ENCODE measurements at places on chromosomes 13 and 19. TPM values are rescaled to one million over a fixed set of nuclear protein-coding genes. Genes with fewer than 3 reads are reported as not detected.

- H3K4me1 ChIP-seq, result peaks cover 58% of the 10 kb centered on the region
- no peaks in the 10 kb centered on the region for H3K27me3 ChIP-seq
- no peak overlapping the region for H3K4me3 ChIP-seq
- H3K27ac ChIP-seq, result peak overlapping the region; percentile 95
- no peaks in the 10 kb centered on the region for H3K36me3 ChIP-seq
- DNase-seq, result no peak
Observed at GRCh38 chr19:13063461-13064091, 39.1 kb downstream of the LYL1 start.

GRCh38 chr13:102974317-102975087 is 91.7 kb downstream of the SLC10A2 start:
- no peak overlapping the region for H3K4me3 ChIP-seq
- no peak for DNase-seq
- no peaks in the 10 kb centered on the region for H3K4me1 ChIP-seq

GRCh38 chr19:33997690-33998089 is 174.6 kb upstream of the LSM14A start:
- no peaks in the 10 kb centered on the region for H3K27me3 ChIP-seq
- DNase-seq, result no peak
- H3K4me1 ChIP-seq, result no peaks in the 10 kb centered on the region

DNA sequence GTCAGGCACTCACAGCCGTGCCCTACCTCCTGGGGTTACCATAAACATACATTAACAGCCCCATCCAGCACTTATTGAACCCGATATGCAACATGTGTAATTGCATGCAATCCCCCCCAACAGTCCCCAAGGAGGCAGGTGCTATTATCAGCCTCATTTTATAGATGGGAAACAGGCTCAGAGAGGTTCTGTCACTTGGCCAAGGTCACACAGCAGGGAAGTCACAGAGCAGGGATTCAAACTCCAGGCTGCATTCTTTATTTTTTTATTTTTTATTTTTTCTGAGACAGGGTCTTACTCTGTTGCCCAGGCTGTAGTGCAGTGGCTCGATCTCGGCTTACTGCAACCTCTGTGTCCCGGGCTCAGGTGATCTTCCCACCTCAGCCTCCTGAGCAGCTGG is 38.4 kb upstream of the TNFAIP8L1 start:
- no peak for DNase-seq
- H3K4me1 ChIP-seq, result no peaks in the 10 kb centered on the region
- peaks cover 10% of the 10 kb centered on the region for H3K27me3 ChIP-seq
- H3K27ac ChIP-seq, result no peak overlapping the region

DNA sequence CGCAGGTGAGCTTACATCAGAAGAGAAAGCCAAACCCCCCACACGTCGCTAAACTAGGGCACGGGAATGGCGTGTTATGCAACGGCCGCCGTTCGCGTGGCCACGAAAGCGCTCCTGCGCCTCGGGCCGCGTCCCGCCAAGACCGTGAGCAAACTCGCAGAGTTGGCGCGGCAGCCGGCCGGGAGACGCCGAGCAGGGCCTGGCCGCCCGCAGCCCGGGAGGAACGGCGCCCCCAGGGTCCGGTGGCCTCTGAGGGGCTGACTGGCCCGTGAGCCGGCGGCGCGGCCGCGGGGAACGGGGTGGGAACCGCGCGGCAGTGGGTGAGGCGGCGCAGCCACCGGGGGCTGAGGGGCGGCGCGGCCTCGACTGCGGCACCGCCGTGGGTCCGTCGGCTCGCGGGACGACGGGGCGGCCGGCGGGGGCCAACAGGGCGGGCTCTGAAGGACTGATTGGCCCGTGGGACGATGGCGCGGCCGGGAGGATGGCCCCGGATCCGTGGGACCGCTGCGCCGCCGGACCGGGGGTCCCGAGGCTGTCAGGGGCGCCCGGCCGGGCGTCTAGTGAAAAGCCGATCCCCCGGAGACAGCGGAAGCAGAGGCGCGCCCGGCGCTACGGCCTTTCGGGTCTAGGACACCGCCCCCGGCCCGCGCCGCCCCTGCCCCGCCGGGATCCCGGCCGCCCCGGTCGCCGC is 903 bp downstream of the LATS2 start:
- H3K36me3 ChIP-seq, result no peaks in the 10 kb centered on the region
- peak; percentile 17 for DNase-seq
- peak overlapping the region; percentile 99 for H3K4me3 ChIP-seq
- H3K4me1 ChIP-seq, result no peaks in the 10 kb centered on the region

GRCh38 chr19:7867092-7867844 is 6.9 kb downstream of the PRR36 start:
- no peak for DNase-seq
- H3K27ac ChIP-seq, result no peak overlapping the region
- no peak overlapping the region for H3K4me3 ChIP-seq
- no peaks in the 10 kb centered on the region for H3K27me3 ChIP-seq
- H3K36me3 ChIP-seq, result no peaks in the 10 kb centered on the region
- no peaks in the 10 kb centered on the region for H3K4me1 ChIP-seq

- no peak overlapping the region for H3K4me3 ChIP-seq
- no peaks in the 10 kb centered on the region for H3K27me3 ChIP-seq
- no peaks in the 10 kb centered on the region for H3K36me3 ChIP-seq
Observed at GRCh38 chr19:33429891-33430673, 56.6 kb downstream of the CEBPG start.

- no peak overlapping the region for H3K4me3 ChIP-seq
- no peak overlapping the region for H3K27ac ChIP-seq
- no peak for DNase-seq
- H3K36me3 ChIP-seq, result no peaks in the 10 kb centered on the region
Observed at GRCh38 chr13:50011461-50011860, 3.8 kb upstream of the KCNRG start.

- H3K4me1 ChIP-seq, result no peaks in the 10 kb centered on the region
- no peak for DNase-seq
- H3K36me3 ChIP-seq, result no peaks in the 10 kb centered on the region
- no peaks in the 10 kb centered on the region for H3K27me3 ChIP-seq
- no peak overlapping the region for H3K27ac ChIP-seq
- no peak overlapping the region for H3K4me3 ChIP-seq
Observed at GRCh38 chr13:99382428-99383133, 75.4 kb upstream of the GPR183 start.

DNA sequence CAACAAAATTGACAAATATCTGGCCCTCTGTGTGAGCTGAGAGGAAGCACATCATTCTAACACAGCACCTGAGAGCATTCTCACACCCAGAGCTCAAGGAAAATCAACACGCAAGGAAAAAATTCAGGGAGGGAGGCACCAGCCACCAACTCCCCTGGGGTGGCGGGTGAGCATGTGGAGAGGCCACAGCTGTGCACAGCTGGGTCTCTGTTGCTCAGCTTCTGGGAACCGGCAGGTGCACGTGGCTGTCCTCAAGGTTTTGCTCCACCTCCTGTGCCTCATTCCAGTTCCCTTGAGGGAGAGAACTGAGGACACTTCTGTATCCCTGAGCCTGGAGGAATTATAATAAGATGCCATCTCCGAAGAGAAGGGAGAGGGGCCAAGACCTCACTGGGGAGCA is 134.0 kb downstream of the USP12 start:
- no peak overlapping the region for H3K27ac ChIP-seq
- no peaks in the 10 kb centered on the region for H3K4me1 ChIP-seq
- no peaks in the 10 kb centered on the region for H3K27me3 ChIP-seq
- H3K4me3 ChIP-seq, result no peak overlapping the region
- DNase-seq, result no peak

- H3K27ac ChIP-seq, result no peak overlapping the region
- H3K27me3 ChIP-seq, result no peaks in the 10 kb centered on the region
- H3K36me3 ChIP-seq, result no peaks in the 10 kb centered on the region
Observed at GRCh38 chr19:40084948-40085347, 5.8 kb downstream of the ZNF780A start.

DNA sequence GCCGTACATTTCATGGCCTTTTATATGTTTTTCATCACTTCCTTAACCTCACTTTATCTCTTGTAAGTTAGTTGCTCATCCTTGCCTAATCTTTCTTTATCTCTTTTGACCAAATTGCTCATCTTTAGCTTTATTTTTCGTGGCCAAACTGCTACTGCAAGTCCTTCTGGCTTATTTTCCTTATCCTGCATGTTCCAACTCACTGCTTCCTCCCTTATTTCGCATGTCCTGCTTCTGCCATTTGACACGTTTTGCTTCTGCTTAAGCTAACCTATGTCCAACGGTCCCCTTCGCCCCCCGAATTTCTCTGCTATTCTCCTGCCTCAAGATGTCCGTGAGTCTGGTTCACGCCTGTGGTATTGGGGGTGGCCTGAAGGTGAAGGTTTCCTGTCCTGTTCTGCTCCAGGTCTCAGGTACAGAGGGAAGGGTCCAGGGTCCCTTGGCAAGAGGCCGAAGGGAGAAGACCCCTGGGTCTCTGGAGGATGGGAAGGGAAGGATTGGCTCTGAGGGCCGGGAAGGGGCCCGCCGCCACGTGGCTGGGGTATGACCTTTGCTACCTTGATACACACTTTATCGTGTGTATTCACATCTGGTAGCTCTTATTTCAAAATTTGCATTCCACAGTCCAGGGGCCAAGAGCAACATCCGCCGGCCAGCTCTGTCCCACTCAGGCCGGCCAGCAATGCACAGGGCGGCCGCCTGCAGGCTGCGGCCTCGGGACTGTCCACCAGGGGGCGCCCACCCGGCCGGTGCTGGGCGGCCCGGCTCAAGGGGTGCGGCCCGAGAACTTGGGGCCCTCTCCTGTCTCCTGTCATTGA is 2.9 kb upstream of the C19orf85 start:
- H3K27ac ChIP-seq, result no peak overlapping the region
- no peak overlapping the region for H3K4me3 ChIP-seq
- no peaks in the 10 kb centered on the region for H3K4me1 ChIP-seq
- no peaks in the 10 kb centered on the region for H3K27me3 ChIP-seq
- H3K36me3 ChIP-seq, result no peaks in the 10 kb centered on the region
- peak; percentile 27 for DNase-seq

GRCh38 chr13:67045357-67045756 is 184.8 kb downstream of the PCDH9 start:
- no peak overlapping the region for H3K4me3 ChIP-seq
- DNase-seq, result no peak
- no peaks in the 10 kb centered on the region for H3K4me1 ChIP-seq

GRCh38 chr19:49688531-49689132 is 762 bp upstream of the ADM5 start:
- H3K36me3 ChIP-seq, result peaks cover 21% of the 10 kb centered on the region
- H3K4me3 ChIP-seq, result no peak overlapping the region
- H3K4me1 ChIP-seq, result no peaks in the 10 kb centered on the region
- DNase-seq, result no peak
- H3K27ac ChIP-seq, result no peak overlapping the region
- H3K27me3 ChIP-seq, result no peaks in the 10 kb centered on the region

GRCh38 chr13:80955501-80955900 is 614.6 kb upstream of the SPRY2 start:
- H3K27ac ChIP-seq, result no peak overlapping the region
- H3K36me3 ChIP-seq, result no peaks in the 10 kb centered on the region
- H3K27me3 ChIP-seq, result no peaks in the 10 kb centered on the region
- DNase-seq, result no peak
- no peaks in the 10 kb centered on the region for H3K4me1 ChIP-seq

GRCh38 chr19:52248241-52248640 is 21.1 kb upstream of the ZNF766 start:
- no peaks in the 10 kb centered on the region for H3K27me3 ChIP-seq
- DNase-seq, result peak; percentile 48
- H3K4me3 ChIP-seq, result no peak overlapping the region

- peaks cover 10% of the 10 kb centered on the region for H3K4me1 ChIP-seq
- peak overlapping the region; percentile 92 for H3K4me3 ChIP-seq
- no peaks in the 10 kb centered on the region for H3K36me3 ChIP-seq
Observed at GRCh38 chr19:10719466-10719961, 1.6 kb downstream of the DNM2 start.

DNA sequence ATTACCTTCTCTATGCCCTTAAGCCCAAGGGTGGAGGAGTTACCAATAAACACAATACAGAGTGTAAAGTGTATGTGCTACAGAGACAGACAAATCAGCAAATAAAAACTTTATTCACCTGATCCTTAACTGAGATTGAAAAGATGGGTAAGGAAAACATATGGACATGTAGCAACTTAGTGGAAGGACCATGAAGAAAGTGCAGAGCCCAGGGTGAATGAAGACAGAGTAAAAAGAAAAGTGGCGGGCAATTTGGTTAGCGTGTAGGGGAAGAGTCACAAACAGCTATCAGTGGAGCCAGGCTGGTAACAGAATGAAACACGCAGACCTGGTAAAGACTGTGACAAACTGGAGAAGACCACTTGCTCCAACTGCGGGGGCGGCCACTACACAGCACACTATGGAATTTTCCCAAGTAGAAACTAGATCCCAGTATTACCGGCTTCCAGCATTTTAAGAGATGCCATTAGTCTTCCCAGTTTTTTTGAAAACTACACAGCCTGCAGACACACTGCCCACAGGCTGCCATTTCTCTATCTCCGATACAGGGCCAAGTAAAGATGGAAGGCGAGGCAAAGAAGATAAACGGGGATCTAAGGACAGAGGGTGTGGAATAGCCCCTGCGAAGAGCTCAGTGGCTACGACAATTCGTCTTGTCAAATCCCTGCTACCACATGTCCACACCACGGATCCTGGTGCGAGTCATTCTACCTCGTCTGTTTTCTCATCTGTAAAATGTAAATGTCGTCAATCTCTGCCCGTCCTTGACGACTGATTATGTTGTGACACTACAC is 1.2 kb downstream of the UQCRFS1 start:
- peak overlapping the region; percentile 80 for H3K4me3 ChIP-seq
- no peaks in the 10 kb centered on the region for H3K4me1 ChIP-seq
- no peaks in the 10 kb centered on the region for H3K36me3 ChIP-seq

ADAMTS10 gene
- 9.7 TPM for total RNA-seq

ZNF586 gene
- total RNA-seq, result 34.8 TPM

ZNF560 gene
- total RNA-seq, result not detected

CTXN1 gene
- total RNA-seq, result 37.1 TPM

ADAMTSL5 gene
- total RNA-seq, result 14.5 TPM

TEX26 gene
- total RNA-seq, result not detected

RFPL4A gene
- total RNA-seq, result not detected

CEACAM1 gene
- total RNA-seq, result 35.8 TPM

EXOC3L2 gene
- 5.8 TPM for total RNA-seq

C19orf85 gene
- total RNA-seq, result not detected

BORCS8 gene
- total RNA-seq, result 26.9 TPM

PLIN5 gene
- total RNA-seq, result 26.8 TPM
